GM23248 (cell line): ENCODE measurements at places on chromosomes 2 and 18. TPM values are rescaled to one million over a fixed set of nuclear protein-coding genes. Genes with fewer than 3 reads are reported as not detected.
A peak's percentile ranks its signal among the peaks of the same experiment; 100 is the strongest.

The CYP27A1 gene
- total RNA-seq: 3.9 and 4.1 TPM in 2 replicates

DNA sequence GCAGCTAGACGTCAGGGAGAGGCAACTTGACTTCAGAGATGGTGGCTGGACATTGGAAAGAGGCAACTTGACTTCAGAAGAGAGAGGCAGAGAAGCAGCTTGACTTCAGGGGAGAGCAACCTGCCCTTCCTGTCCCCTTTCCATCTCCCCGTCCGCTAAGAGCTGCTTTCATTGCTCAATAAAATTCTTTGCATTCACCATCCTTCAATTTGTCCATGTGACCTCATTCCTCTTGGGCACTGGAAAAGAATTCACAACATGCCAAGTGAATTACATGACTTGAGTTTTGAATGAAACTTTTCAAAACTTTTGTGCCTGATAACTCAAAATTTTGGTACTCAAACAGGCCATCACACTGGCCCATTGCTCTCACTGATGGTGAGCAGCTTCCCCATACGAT is 158.9 kb downstream of the DPP4 start:
- DNase-seq: peak; percentile 20

DNA sequence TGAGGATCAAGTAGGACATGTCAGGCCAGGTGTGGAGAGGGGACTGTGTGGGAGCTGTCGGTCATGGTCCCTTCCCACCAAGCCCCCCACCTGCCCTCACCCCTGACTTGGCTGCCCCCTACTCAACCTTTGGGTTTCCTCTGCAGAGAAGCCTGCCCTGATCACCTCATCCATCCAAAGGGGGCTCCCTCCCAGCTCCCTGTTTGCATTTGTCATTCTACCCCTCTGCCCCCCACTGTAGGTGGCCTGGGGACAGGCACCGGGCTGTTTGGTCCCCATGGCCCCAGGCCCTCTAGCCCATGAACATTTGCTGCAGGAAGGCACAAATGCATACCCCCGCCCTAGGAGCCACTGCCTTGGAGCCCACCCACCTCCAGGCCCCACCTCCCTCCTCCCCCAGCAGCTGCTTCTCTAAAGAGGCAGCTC is 115.0 kb downstream of the SMAD7 start:
- DNase-seq: no peak

- DNase-seq: peak; percentile 96
These were observed 61.2 kb upstream of the GPC1 start for GRCh38 chr2:240374085-240374907.

The RETSAT gene
- 46.0 and 68.6 TPM in 2 replicates for total RNA-seq

GRCh38 chr2:213246497-213247281 is 37.6 kb upstream of the SPAG16 start:
- DNase-seq: peak; percentile 64

The C2orf80 gene
- total RNA-seq: not detected in 2 replicates

The CSRNP3 gene
- total RNA-seq: 0.43 and 1.1 TPM in 2 replicates

The UGT1A7 gene
- not detected in 2 replicates for total RNA-seq

The LPIN2 gene
- total RNA-seq: 29.2 and 33.9 TPM in 2 replicates

DNA sequence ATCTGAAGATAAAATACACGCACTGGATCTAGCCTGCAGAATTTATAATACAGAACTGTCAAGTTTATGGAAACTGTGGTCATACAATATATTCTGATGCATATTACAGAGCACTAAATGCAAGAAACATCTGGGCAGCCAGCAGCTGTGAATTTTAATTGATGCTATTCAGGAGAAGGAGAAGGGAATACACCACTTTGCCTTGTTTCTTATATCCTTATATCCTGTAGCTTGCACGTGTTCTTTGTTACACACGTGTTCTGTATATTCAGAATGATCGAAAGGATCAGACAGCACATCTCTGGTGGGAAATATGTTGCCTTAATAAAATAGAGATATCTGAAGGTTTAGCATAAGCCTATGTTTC is 335.8 kb downstream of the AGPS start:
- DNase-seq: no peak

GRCh38 chr2:60555066-60555782 is 1.8 kb upstream of the BCL11A start:
- peak; percentile 81 for DNase-seq

- no peak for DNase-seq
These were observed 33.4 kb upstream of the VPS54 start for GRCh38 chr2:64052463-64053241.

The MROH2A gene
- total RNA-seq: not detected in 2 replicates

- no peak for DNase-seq
These were observed 9.3 kb downstream of the CHCHD5 start for GRCh38 chr2:112593736-112594135.

- DNase-seq: peak; percentile 42
These were observed 78.6 kb downstream of the SATB2 start for GRCh38 chr2:199378948-199379650.

- DNase-seq: no peak
These were observed 43.3 kb downstream of the LRRFIP1 start for GRCh38 chr2:237670641-237671040.

The LBH gene
- total RNA-seq: 189 and 285 TPM in 2 replicates

DNA sequence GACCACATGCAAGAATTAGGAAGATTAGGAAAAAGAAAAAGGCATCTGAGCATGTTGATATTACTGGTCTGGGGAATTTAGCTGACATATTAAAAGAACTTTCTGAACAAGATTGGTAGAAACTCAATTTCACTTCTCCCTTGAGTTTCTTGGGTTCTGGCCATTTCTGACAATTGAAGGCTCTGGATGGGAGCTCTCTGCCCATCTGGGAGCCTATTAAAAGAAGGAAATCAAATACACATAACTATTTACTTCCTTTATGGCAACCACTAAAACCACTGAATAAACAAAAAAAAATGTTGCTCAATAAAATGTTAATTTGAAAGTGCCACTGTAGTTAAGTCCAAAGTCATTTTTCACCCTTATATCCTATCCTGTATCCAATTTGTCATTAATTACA is 216.8 kb upstream of the HNMT start:
- no peak for DNase-seq

The OTOF gene
- total RNA-seq: 0.25 and 0.43 TPM in 2 replicates

DNA sequence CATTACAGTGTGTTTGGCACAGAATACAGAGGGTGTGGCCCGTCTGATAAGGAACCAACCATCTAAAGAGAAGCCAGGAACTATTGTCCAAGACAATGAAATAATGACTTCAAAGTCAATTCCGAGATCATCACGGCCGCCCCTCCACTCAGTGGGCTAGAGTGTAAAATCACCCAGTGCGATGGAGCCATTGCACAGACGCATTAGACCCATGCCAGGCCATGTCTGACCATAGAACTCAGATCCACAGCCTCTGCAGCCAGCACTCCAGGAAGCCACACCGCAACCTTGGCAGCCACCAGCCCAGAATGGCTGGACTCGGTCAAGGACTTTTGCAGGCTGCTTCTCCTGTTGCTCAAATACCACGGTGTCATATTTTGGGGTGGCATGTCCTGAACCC is 835.7 kb downstream of the DCDC2C start:
- no peak for DNase-seq

DNA sequence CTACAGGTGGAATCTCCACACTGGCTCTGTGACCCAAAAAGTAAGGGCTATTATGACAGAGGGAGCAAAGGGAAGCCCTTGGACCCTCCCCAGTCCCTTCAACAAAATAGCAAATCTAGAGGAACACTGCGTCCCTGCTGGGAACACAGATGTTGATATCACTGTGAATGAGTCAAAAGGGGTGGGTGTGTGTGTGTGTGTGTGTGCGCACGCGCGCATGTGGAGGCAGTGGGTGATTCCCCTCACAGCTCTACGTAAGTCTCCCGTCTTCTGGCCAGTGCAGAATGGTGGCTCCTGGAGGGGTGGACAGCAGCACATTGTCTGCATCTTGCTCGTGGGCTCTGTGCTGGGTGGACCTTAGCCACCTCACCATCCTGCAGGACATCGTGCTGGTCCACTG is 7.8 kb upstream of the C2orf72 start:
- no peak for DNase-seq

DNA sequence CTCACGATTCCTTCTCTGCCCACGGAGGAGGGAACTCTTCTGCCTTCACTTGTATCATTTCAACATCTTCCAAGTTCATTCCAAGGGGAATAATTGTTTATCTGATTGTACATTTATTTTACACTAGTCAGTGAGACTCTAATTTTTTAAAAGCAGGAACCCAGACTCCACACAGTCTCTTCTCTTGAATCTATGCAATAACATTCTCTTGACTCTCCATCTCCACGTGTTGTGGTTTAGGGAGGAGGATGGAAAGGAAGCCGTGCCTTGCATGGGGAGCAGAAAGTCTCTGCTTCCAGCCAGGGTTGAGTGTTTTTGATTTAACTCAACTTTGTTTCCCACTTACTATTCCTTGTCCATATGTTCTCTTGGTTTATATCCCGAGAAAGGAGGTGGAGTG is 131.1 kb upstream of the RIOK3 start:
- DNase-seq: no peak

GRCh38 chr2:101630224-101630949 is 67.1 kb upstream of the MAP4K4 start:
- no peak for DNase-seq
